ENCODE measurements at places on chromosomes 3 and 15. TPM values are rescaled to one million over a fixed set of nuclear protein-coding genes. Genes with fewer than 3 reads are reported as not detected.

ZKSCAN7 gene
- polyA plus RNA-seq: 2.4 TPM

PLAAT1 gene
- 0.94 TPM for polyA plus RNA-seq

CCRL2 gene
- 0.80 TPM for polyA plus RNA-seq

ITIH1 gene
- 1.2 TPM for polyA plus RNA-seq

MESP2 gene
- polyA plus RNA-seq: 0.12 TPM

LMAN1L gene
- not detected for polyA plus RNA-seq

- no peaks in the 10 kb centered on the region for H3K36me3 ChIP-seq
- no peak overlapping the region for H3K4me3 ChIP-seq
- H3K4me1 ChIP-seq: no peaks in the 10 kb centered on the region
- no peaks in the 10 kb centered on the region for H3K27me3 ChIP-seq
- no peak for DNase-seq
- H3K27ac ChIP-seq: no peak overlapping the region
Observed at GRCh38 chr3:42095540-42095939, 4.4 kb downstream of the TRAK1 start.

DNA sequence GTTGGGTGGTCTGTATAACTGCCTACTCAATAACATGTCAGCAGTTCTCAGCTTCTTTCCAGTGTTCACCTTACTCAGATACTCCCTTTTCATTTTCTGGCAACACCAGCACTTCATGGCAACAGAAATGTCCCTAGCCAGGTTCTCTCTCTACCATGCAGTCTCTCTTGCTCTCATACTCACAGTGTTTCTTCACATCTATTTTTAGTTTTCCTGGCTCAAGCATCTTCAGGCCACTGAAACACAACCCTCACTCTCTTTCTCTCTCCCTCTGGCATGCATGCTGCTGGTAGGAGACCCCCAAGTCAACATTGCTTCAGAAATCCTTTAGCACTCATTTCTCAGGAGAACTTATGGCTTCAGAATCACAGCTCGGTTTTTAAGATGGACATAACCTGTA lies at the start of gene CAPN3:
Gene CAPN3, plus strand, starts transcription at position 253 of the 400 bp plus-strand sequence. CDS start 305 bp downstream, outside the sequence.
- no peaks in the 10 kb centered on the region for H3K36me3 ChIP-seq
- H3K27me3 ChIP-seq: no peaks in the 10 kb centered on the region
- no peak within 1 kb of the TSS for H3K27ac ChIP-seq
- H3K4me1 ChIP-seq: no peaks in the 10 kb centered on the region
- no peak for DNase-seq

DNA sequence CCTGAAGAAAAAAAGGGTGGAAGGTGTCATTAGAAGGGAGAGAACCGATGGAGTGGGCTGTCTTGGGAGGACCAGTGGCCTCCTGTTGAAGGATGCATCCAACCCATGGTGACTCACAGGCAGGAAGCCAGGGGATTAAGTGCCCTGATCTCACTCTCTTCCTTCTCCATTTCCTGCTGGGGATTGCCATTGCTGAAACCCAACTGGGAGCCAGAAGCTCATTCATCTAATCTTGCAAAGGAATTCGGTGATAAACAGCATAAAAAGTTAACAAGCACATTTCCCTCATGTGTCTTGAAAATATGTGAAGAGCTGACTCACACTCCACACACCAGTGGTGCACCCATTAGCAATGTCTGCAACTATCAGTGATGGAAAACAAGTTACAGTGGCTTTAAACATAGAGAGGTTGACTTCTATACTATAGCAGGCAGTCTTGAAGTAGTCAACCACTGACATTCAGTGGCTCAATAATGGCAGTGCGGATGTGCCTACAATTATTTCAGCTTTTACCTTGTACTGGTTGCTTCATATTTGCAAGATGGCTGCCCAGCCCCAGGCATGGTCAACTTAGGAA lies 12.8 kb upstream of the CSRNP1 start:
- no peak for DNase-seq
- no peaks in the 10 kb centered on the region for H3K36me3 ChIP-seq
- no peaks in the 10 kb centered on the region for H3K27me3 ChIP-seq
- H3K4me1 ChIP-seq: no peaks in the 10 kb centered on the region
- no peak overlapping the region for H3K4me3 ChIP-seq

GRCh38 chr3:69738315-69738714 lies 949 bp upstream of the MITF start:
- H3K4me3 ChIP-seq: peak overlapping the region; percentile 85
- H3K27me3 ChIP-seq: no peaks in the 10 kb centered on the region
- no peaks in the 10 kb centered on the region for H3K36me3 ChIP-seq

DNA sequence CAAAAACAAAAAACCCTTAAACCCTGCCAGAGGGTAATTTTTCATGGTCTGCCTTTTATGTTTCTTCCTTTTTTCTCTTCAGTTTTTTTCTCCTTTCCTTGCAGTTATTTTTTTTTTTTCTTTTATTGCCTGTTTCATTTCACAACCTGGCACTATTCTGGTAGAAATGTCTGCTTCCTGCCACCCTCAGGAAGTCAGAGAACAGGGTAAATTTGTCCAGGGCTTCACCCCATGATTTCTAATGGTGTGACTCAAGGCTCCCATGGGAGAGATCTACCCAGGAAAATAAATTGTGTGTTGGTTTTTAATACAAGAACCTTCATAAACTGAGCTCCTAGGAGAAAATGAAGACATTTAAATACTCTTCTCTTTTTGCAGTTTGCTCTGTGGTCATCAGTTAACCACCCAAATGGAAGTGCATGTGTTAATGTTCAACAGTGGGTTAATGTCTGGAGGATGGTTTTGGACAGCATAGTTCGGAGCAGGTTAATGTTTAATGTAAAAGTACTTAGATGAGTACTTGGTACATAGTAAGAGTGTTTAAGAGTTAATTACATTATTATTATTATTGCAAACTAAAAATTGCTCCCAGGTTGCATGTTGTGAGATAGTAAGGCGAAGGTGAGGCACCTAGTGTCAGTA lies 45.9 kb downstream of the CGNL1 start:
- no peak for DNase-seq
- H3K36me3 ChIP-seq: no peaks in the 10 kb centered on the region
- no peak overlapping the region for H3K27ac ChIP-seq
- no peak overlapping the region for H3K4me3 ChIP-seq
- H3K4me1 ChIP-seq: peaks cover 18% of the 10 kb centered on the region

- no peaks in the 10 kb centered on the region for H3K4me1 ChIP-seq
- no peaks in the 10 kb centered on the region for H3K27me3 ChIP-seq
- H3K36me3 ChIP-seq: no peaks in the 10 kb centered on the region
- no peak overlapping the region for H3K27ac ChIP-seq
Observed at GRCh38 chr3:113055201-113055600, 64.4 kb downstream of the GTPBP8 start.

- no peaks in the 10 kb centered on the region for H3K27me3 ChIP-seq
- no peak overlapping the region for H3K4me3 ChIP-seq
- H3K4me1 ChIP-seq: no peaks in the 10 kb centered on the region
- DNase-seq: no peak
- H3K27ac ChIP-seq: no peak overlapping the region
Observed at GRCh38 chr3:126194713-126195305, 14.4 kb upstream of the ALDH1L1 start.

- peak within 1 kb of the TSS; percentile 28 for H3K27ac ChIP-seq
- H3K27me3 ChIP-seq: peaks cover 5% of the 10 kb centered on the region
- peak; percentile 65 for DNase-seq
- H3K36me3 ChIP-seq: no peaks in the 10 kb centered on the region
Observed at GRCh38 chr15:48645558-48646330, at the start of gene FBN1. TSS of gene FBN1 (minus strand) at chr15:48645709. CDS start at chr15:48644769, 940 bp downstream.

GRCh38 chr3:77158730-77159581 lies 119.1 kb downstream of the ROBO2 start:
- no peak overlapping the region for H3K4me3 ChIP-seq
- no peak for DNase-seq
- H3K27me3 ChIP-seq: no peaks in the 10 kb centered on the region
- H3K4me1 ChIP-seq: no peaks in the 10 kb centered on the region

GRCh38 chr15:89586651-89587050 lies 11.4 kb downstream of the TICRR start:
- H3K27me3 ChIP-seq: no peaks in the 10 kb centered on the region
- no peak for DNase-seq
- H3K27ac ChIP-seq: no peak overlapping the region
- H3K4me1 ChIP-seq: no peaks in the 10 kb centered on the region
- H3K36me3 ChIP-seq: no peaks in the 10 kb centered on the region
- H3K4me3 ChIP-seq: no peak overlapping the region

DNA sequence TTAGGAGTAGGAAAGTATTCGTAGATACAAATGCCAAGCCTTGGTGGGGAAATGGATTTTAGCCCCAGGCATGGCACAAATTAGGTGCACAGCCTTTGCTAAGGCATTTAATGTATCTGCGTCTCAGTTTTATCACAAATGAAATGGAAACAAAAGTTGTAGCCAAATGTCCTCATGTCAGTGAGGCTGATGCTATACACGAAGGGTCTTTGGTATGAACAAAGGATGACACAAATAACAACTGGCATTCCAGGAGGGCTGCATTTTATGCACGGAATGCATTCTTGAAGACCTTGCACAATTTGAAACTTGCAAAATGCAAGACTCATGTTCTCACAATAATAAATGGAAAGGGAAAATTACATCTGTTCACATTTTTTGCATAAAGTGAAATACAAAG lies 181.9 kb downstream of the SV2B start:
- no peaks in the 10 kb centered on the region for H3K36me3 ChIP-seq
- H3K4me3 ChIP-seq: no peak overlapping the region
- DNase-seq: no peak
- no peaks in the 10 kb centered on the region for H3K4me1 ChIP-seq
- H3K27me3 ChIP-seq: no peaks in the 10 kb centered on the region
- H3K27ac ChIP-seq: no peak overlapping the region

DNA sequence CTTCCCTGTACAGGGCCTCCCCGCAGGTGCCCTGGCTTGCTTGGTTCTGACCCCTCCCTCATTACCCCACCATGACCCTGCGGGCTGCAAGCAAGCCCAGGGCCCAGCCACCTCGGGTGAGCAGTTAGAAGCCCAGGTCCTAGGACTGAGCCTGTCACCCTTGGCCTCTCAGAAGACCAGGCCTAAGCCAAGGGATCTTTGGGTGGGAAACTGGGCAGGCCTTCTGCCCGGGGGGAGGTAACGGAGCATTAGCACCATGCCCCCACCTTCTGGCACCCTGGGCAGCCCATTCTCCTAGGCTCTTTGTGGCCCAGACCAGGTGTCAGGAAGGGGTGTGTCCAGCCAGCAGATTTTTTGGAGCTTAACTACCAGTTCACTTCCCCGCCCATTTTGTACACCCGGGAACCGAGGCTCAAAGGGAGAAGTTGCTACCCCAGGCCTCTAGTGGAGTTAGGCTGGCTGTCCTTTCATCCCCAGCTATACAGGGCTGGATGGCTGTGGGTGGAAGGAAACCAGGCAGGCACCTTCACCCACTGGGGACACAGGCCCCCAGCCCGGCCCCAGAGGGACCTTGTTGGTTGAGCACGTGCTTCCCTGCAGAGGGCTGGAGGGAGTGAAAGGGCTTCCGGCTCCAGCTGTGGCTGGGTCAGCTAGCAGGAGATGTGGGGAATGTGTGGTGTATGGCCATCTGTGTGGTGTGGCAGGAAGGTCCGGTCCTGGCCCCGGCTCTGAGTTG lies 1.4 kb downstream of the CSK start:
- peak overlapping the region; percentile 64 for H3K4me3 ChIP-seq
- no peaks in the 10 kb centered on the region for H3K27me3 ChIP-seq
- peaks cover 3% of the 10 kb centered on the region for H3K4me1 ChIP-seq
- H3K36me3 ChIP-seq: no peaks in the 10 kb centered on the region

DNA sequence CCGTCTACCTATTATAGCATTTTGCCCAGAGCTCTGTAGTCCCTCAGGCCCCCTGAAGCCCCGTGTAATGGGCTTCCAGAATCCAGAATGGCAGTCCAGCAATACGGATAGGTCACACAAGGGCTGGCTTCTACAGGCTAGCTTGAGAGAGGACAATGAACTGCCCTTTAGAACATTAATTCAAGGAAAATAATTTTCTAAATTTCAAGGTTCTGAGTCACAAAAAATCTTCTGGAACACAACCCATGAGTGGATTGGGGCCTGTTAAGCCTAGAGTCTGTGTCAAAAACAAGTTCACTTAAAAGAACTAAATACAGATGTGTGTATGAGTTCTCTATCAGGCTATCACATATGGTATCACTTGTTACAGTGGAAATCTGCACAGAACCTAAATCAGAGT lies 28.8 kb downstream of the DCP1A start:
- no peak for DNase-seq
- H3K36me3 ChIP-seq: peaks cover 12% of the 10 kb centered on the region
- H3K4me1 ChIP-seq: no peaks in the 10 kb centered on the region
- no peak overlapping the region for H3K4me3 ChIP-seq

DNA sequence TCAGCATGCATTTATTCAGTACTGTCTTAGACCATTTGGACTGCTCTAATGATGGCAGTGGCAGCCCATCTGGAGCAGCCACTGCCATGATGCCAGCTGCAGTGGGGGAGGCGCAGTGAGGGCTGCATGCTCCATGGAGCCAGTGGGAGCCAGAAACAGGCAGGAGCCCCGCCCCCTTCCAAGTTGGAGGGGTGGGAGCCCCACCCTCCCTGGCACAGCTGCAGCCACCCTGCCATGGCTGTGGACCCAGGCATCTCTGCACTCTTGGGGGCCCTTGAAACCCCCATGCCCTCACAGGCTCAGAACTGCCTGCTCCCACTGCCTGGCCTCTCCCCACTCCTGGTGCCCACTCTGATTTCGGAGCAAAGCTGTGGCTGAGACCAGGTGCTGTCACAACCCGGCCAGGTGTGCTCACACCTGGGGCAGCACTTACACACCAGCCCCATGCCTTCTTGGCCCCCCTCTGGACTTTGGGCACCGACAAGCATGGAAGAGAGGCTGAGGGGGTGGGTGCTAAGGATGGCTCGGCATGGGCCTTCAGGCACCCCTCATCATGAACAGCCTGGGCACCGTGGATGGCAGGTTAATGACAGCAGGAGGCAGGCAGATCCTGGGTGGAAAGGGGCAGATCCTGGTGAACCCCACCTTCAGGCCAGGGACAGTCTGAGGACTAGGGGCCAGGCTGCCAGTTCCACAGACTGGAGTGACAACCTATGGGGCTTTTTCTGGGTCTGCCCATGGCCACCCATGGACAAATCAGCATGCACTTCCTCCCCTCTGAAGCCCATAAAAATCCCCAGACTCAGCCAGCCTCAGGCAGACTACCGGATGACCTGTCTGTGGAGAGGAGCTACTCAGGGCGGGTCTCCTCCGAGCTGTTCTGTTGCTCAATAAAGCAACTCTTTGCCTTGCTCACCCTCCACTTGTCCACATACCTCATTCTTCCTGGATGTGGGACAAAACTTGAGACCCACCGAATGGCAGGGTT lies 18.3 kb downstream of the TBC1D21 start:
- no peak overlapping the region for H3K27ac ChIP-seq
- no peaks in the 10 kb centered on the region for H3K27me3 ChIP-seq

GRCh38 chr3:56957522-56957921 lies 102.9 kb upstream of the SPATA12 start:
- no peaks in the 10 kb centered on the region for H3K36me3 ChIP-seq
- no peak overlapping the region for H3K27ac ChIP-seq
- no peak overlapping the region for H3K4me3 ChIP-seq
- no peaks in the 10 kb centered on the region for H3K4me1 ChIP-seq
- DNase-seq: no peak

GRCh38 chr3:119331661-119332060 lies 37.5 kb downstream of the ARHGAP31 start:
- H3K36me3 ChIP-seq: no peaks in the 10 kb centered on the region
- no peak for DNase-seq
- H3K4me1 ChIP-seq: no peaks in the 10 kb centered on the region
- no peak overlapping the region for H3K27ac ChIP-seq

DNA sequence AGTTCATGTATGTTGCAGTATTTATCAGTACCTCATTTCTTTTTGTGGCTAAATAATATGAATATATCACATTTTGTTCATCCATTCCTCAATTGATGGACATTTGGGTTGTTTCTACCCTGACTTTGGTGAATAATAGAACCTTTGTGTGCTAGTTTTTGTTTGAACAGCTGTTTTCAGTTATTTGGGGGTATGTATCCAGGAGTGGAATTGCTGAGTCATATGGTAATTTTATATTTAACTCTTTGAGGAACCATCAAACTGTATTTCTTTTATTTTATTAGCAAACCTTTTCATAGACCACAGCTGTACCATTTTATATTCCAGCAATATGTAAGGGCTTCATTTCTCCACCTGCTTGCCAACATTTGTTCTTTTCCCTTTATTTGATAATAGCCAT lies 38.4 kb upstream of the RBM5 start:
- H3K27ac ChIP-seq: no peak overlapping the region
- H3K4me1 ChIP-seq: no peaks in the 10 kb centered on the region
- DNase-seq: no peak
